MV-4-11 (cell line): ENCODE measurements at places on chromosomes 13 and 19.
A peak's percentile ranks its signal among the peaks of the same experiment; 100 is the strongest.

DNA sequence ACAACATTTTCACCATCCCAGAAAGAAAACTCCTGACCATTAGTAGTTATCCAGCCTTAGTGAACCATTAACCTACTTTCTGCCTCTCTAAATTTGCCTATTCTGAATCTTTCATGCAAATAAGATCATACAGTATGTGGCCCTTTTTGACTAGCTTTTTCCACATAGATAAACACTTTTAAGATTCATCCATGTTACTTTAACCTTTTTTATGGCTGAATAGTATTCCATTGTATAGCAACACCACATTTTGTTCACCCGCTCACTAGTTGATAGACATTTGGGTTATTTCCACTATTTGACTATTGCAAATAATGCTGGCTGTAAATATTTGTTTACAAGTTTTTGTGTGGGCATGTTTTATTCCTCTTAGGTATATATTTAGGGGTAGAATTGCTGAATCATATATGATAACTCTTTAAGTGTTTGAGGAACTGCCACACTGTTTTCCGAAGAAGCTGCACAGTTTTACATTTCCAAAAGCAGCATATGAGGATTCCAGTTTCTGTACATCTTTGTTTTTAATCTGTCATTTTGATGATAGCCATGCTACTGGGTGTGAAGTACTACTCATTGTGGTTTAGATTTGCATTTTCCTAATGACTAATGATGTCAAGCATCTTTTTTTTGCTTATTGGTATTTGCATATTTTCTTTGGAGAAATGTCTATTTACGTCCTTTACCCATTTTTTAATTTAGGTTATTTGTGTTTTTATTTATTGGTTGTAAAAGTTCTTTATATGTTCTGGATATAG is 17.1 kb downstream of the COG6 start:
- DNase-seq: no peak

DNA sequence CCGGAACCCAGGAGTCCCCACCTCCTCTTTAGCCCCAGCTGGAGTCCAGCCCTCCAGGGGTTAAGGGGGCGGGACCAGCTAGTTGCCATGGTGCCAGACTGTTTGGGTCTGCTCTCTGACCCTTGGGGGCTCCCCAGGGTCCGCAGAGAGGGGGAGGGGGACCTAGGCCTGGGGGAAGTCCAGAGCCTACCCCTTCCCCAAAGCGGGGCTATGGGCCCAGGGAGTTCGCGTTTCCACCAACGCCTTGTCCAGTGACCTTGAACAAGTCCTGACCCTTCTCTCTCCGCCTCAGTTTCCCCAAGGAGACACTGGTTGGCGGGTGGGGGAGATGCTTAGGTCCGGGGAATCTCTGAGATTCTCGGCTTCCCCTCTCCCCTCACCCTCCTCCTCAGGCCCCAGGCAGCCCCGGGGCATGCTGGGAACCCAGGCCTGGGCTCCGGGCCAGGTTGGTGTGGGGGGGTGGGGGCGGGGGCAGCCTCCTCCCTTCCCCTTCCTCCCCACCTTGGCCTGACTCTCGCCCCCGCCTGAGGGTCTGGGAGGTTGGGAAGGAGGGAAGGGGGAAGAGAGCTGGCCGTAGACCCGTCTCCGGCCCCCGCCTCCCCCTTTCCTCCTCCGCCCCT is 2.6 kb upstream of the SPACA6 start:
- no peak for DNase-seq

DNA sequence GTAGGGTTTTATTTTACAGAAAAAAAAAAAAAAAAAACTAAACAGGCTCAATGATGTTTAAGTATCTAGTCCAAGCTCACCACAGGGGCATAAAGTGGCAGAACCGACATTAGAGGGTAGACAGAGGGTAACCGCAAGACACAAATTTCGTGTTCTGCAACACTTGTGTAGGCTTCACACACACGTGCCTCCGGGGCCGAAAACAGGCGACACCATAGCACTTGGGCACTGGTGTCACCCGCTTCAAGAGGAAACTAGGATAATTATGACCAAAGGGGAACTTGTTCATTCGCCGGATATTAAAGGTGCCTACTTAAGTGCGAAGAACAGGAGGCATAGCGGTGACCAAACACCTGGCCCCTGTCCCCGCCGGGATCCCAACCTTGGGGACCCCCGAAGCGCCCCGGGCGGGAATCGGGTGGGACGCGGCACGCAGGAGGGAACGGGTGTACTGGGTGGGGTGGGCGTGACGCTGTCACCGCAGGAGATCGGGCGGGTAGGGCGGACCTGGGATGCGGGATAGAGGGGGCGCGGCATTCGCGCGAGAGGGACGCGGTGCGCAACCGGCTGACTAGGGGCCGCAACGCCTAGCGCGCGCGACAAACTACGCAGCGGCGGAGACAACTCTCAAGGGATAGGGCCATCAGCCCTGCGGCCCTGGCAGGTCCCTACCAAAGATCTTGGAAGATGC is 558 bp downstream of the MZT1 start:
- peak; percentile 61 for DNase-seq

DNA sequence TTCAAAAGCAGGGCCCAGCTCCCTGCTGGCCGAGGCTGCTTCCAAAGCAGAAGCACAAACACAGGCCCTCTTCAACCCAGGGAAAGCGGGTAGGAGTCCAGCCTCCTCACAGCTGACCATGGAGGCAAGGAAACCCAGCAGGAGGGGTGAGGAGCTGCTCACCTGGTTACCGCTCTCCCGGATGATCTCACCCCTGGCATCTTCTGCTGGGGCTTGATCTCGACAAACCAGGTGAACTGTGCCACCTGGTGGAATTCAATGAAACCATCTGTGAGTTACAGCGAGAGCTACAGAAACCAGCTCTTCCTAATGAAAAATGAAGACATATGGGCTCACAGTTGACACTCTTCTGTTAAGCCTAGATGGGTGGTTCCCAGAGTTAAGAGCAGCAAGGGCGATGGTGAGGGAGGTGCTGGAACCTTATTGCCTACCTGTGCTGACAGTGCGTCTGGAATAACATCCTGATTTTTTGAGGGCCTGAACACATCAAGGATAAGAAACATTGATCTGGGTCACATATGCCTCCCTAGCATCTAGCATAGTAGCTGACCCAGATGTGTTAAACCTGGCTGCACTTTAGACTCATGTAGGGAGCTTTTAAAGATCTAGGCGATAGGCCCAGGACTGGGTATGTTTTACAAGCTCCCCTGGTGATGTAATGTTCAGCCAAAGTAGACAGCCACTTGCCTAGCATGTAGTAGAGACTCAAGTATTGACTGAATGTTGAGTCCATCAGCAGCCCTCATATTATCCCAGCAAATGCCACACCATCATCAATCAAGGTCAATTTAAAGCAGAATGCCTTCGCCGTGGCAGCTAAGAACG is 6.1 kb downstream of the DHRS12 start:
- peak; percentile 20 for DNase-seq

GRCh38 chr19:51980116-51980736 is 6.4 kb downstream of the ZNF350 start:
- peak; percentile 77 for DNase-seq

DNA sequence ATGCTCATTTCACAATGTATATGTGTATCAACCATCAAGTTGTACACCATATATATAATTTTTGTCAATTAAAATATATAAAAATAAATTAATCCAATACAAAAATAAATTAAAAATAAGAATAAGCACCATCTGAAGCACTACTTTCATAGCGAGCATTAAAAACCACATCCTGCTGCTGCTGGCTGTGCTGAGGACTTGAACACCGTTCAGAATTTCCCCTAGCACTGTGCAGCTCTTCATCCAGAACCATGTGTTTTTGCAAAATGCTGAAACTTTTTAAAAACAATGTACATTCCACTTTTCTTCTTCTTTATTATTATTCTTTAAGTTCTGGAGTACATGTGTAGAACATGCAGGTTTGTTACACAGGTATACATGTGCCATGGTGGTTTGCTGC is 40.0 kb upstream of the FOXO1 start:
- DNase-seq: no peak

DNA sequence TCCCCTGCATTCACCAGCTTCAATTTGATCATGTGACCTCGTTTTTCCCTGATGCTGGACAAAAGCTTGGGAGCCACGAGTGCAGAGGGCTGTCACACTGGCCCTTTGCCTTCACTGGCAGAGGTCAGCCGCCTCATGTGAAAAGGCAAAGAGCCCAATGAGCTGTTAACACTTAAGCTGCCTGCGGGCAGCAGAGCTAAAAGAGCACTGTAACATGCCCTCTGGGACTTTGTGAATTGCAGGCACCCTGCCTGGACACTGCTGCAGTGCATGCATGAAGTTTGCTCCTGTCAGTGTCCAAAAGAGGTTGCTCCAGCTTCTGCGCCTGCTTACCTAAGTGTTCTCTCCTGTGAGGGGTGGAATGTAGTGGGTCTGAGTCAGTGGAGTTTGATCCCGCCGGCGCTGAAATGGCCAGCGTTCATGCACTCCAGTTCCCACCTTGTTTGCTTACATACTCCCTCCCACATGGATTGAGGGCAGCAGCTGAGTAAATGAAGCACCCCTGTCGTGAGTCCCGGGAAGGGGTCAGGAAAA is 193.7 kb downstream of the RFC3 start:
- DNase-seq: no peak

GRCh38 chr13:93511011-93511410 is 284.4 kb downstream of the GPC6 start:
- DNase-seq: no peak

DNA sequence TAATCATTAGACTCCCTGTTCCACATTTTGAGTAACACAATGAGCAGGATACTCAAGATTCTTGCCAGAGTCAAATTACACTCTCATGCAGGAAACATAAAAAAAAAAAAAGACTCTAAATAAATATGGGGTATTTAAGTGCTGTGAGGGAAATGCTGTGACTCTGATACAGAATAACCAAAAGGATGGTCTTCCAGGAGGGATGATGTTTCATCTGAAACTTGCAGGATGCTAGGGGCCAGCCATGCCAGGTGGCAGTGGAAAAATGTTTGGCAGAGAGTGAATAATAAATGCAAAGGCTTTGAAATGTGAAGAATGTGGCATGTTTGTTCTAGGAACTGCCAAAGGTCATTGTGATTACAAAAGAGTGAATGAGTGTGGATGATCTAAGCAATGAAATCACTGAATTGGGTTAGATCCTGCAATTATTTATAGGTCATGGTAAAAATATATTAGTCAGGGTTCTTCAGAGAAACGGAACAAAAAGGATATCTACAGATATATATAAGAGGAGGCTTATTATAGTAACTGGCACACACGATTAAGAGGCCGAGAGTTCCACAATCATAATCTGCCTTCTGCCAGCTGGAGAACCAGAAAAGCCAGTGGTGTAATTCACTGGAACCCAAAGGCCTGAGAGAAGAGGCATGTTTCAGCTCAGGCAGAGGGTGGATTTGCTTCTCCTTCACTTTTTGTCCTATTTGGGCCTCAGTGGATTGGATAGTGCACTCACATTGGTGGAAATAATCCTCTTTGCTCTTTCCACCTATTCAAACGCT is 1832.8 kb upstream of the MIR17HG start:
- DNase-seq: no peak

GRCh38 chr13:109700176-109700575 is 86.2 kb downstream of the IRS2 start:
- peak; percentile 95 for DNase-seq

DNA sequence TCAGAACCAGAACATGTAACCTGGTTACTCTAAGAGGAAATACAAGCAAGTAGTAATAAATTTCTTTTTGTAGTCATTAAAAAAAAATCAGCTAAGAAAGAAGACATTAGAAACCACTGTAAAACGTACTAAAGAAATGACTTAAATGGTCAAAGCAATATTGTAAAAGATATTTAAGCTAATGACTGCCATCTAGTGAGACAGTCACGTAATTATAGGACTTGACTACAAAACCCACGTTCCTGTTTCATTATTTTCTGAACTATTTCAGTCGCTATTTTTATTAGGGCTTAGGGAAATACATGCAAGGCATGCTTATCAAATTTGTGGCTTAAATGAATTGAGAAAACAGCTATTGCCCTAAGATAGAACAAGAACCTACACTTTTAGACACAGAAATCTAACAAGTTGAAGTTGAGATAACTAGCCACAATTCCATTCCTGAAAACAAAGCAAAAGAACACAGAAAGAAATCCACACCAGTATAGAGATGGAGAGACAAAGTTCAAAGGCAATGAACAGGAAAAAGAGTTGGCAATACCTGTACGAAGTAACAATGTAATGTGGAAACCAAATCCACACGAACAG is 17.9 kb downstream of the ALG5 start:
- DNase-seq: peak; percentile 66

GRCh38 chr19:44401139-44402115 is at the start of gene ZNF285:
Gene ZNF285, minus strand, starts transcription at chr19:44401608. Its CDS starts 4,395 bp downstream, at chr19:44397213.
- no peak for DNase-seq

DNA sequence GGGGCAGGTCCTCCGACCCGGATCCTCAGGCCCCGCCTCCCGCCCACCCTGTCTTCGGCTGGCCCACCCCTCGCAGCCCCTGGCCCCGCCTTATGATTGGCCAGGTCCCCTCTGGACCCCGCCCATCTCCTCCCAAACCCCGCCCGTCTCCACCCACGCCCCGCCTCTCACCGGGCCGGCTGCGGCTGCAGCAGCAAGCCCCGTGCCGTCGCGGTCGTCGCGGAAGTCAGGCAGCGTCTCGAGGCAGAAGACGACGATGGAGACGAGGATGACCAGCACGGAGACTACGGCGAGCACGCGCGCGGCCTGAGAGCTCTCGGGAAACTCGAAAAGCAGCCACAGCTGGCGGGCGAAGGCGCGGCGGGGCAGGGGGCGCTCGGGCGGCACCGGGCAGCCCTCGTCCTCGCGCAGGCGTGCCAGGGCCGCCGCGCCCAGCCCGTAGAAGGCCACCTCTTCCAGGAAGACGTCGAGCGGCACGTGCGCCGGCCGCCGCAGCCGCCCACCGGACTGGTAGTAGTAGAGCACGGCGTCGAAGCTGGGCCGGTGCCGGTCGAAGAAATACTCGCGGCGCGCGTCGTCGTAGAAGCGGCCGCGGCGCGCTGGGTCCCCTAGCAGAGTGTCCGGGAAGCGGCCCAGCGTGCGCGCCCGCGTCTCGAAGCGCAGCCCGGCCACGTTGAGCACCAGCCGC is 495 bp downstream of the KCNA7 start:
- no peak for DNase-seq

GRCh38 chr19:33569821-33570220 is 48.2 kb upstream of the PEPD start:
- DNase-seq: no peak

DNA sequence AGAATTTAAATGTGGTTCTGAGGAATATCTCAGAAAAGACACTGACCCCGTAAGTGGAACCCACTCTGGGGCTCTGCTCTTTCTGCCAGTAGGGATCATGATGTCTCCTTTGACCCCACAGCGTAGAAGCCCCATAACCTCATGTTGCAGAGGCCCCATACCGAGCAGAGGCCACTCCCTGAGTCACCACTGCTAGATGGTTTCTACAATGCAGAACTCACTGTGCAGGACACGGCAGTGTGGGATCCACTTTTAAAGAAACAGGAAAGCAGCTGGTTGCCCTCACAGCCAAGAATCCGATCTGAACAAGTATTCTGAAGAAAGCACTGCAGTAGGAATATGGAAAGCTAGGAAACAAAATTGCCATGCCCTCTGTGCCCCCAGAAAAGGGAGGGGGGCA is 4.2 kb downstream of the SLC7A1 start:
- peak; percentile 22 for DNase-seq

GRCh38 chr13:76965759-76966421 is 17.6 kb downstream of the ACOD1 start:
- no peak for DNase-seq
